ENCODE measurements at places on chromosomes 12 and 14. TPM values are rescaled to one million over a fixed set of nuclear protein-coding genes. Genes with fewer than 3 reads are reported as not detected.
A peak's percentile ranks its signal among the peaks of the same experiment; 100 is the strongest.

DNA sequence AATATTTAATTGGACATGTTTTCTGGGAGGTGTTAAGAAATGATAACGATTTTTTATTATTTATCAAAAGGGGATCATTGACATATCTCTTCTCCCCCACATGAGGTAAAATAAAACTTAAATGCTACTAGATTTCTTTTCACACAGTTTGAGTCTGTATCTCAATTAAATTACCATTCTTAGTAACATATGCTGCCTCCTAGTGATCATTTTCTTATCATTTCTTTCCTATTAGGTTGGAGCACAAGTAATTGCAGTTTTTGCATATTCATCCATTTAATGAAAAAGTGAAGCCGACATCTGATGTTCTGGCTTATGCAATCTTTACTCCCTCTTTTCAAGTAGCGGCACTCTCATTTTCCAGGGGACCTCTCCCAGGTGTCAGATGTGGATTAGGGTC lies 24.9 kb downstream of the PUS7L start:
- H3K4me1 ChIP-seq: no peaks in the 10 kb centered on the region
- H3K36me3 ChIP-seq: peaks cover 5% of the 10 kb centered on the region
- no peak overlapping the region for H3K4me3 ChIP-seq
- DNase-seq: no peak
- H3K27ac ChIP-seq: no peak overlapping the region
- no peaks in the 10 kb centered on the region for H3K27me3 ChIP-seq

- H3K27ac ChIP-seq: no peak overlapping the region
- peaks cover 50% of the 10 kb centered on the region for H3K36me3 ChIP-seq
- no peaks in the 10 kb centered on the region for H3K4me1 ChIP-seq
- H3K4me3 ChIP-seq: no peak overlapping the region
- no peaks in the 10 kb centered on the region for H3K27me3 ChIP-seq
Observed at GRCh38 chr12:113854385-113855142, 111.6 kb downstream of the RBM19 start.

DNA sequence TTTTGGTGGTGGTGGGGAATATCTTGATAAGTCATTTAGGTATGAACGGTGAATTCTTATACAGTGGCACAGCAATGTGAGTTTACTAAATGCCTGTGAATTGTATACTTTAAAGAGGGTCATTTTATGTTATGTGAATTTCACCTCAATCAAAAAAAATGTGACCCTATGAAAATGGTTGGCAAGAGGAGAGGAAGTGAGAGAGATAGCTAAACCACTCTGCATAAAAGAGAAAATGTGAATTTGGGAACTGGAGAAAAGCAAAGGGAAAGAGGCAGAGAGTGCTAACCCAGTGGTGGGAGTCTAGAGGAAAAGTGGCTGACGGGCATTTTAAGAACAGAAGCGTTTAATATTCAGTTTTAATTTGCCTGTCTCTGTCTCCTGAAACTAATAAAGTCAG lies 93.8 kb downstream of the SLC38A6 start:
- DNase-seq: no peak
- H3K4me1 ChIP-seq: no peaks in the 10 kb centered on the region
- no peaks in the 10 kb centered on the region for H3K27me3 ChIP-seq
- H3K36me3 ChIP-seq: no peaks in the 10 kb centered on the region
- H3K4me3 ChIP-seq: no peak overlapping the region
- no peak overlapping the region for H3K27ac ChIP-seq

DNA sequence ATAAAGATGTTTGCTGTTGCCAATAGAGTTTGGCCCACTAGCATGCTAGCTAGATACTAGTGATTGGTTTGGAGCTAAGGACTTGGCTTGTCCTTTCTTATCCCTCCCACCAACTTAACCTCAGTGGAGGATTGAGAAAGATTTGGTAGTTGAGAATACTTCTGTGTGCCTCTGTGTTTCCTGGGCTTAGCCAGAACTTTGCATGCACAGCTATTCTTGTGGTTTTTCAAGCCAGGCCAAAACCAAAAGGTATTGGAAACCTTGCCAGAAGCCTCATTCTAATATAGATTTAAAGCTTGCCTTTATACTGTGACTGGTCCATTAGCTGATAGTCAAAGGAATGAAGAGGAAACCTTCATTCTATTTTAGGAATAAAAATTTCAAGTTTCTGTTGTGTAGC lies 188.5 kb downstream of the CCDC91 start:
- no peak overlapping the region for H3K4me3 ChIP-seq
- no peaks in the 10 kb centered on the region for H3K4me1 ChIP-seq
- DNase-seq: no peak
- H3K27ac ChIP-seq: no peak overlapping the region

DNA sequence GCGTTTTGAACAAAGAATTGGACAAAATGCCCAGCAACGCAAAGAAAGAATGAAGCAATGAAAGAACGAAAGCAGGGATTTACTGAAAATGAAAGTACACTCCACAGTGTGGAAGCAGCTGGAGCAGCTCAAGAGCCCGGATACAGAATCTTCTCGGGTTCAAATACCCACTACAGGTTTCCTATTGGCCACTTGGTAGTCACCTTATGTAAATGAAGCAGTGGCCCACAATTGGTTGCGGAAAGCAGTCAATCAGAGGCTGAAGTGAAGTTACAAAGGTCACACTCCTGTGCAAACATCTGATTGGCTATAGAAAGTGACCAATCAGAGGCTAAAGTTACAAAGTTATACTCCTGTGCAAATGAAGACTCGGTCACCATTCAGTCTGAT lies 15.0 kb upstream of the PPP1R13B start:
- H3K4me1 ChIP-seq: peaks cover 3% of the 10 kb centered on the region
- H3K36me3 ChIP-seq: no peaks in the 10 kb centered on the region
- peak overlapping the region; percentile 43 for H3K27ac ChIP-seq

- no peaks in the 10 kb centered on the region for H3K36me3 ChIP-seq
- no peak for DNase-seq
- no peaks in the 10 kb centered on the region for H3K4me1 ChIP-seq
- H3K27me3 ChIP-seq: no peaks in the 10 kb centered on the region
- no peak overlapping the region for H3K4me3 ChIP-seq
- no peak overlapping the region for H3K27ac ChIP-seq
Observed at GRCh38 chr12:98466640-98467400, 48.6 kb upstream of the TMPO start.

GRCh38 chr12:54993181-54993835 lies 8.7 kb upstream of the TESPA1 start:
- no peaks in the 10 kb centered on the region for H3K27me3 ChIP-seq
- H3K4me3 ChIP-seq: no peak overlapping the region
- no peak overlapping the region for H3K27ac ChIP-seq
- peak; percentile 57 for DNase-seq
- no peaks in the 10 kb centered on the region for H3K4me1 ChIP-seq
- H3K36me3 ChIP-seq: no peaks in the 10 kb centered on the region

- DNase-seq: no peak
- H3K27ac ChIP-seq: no peak overlapping the region
- H3K4me1 ChIP-seq: no peaks in the 10 kb centered on the region
- H3K27me3 ChIP-seq: no peaks in the 10 kb centered on the region
- peaks cover 11% of the 10 kb centered on the region for H3K36me3 ChIP-seq
- H3K4me3 ChIP-seq: no peak overlapping the region
Observed at GRCh38 chr14:89284333-89285058, 132.5 kb downstream of the FOXN3 start.

- no peaks in the 10 kb centered on the region for H3K27me3 ChIP-seq
- no peak for DNase-seq
- no peak overlapping the region for H3K4me3 ChIP-seq
- no peaks in the 10 kb centered on the region for H3K36me3 ChIP-seq
Observed at GRCh38 chr12:46981622-46982021, 97.8 kb upstream of the PCED1B start.

DNA sequence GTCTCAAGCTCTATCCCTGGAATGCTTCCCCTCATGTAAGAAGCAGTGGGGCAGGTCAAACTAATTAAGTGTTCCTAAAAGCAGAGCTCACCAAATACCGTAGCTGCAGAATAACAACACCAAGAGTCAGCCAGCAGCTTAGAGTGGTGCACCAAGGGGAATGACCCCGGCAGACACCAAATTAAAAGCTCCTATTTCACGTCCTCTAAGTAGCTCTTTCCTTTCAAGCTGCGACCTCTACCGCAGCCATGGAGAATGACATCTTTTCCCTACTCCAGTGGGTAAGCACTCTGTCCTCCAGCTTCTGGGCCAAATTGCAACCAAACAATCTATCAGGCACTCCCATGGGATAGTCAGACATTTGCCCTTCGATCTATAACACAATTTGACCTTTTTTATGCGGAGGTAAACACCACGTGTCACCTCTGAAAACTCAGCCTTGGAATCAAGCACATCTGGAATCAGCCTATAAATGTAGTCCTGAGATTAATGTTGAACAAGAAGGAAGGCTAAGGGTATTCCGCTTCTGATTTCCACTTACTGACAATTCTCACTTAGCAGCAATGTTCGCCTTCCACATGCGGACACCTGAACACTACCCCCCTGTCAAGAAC lies 67.6 kb upstream of the CDKN3 start:
- H3K27ac ChIP-seq: no peak overlapping the region
- no peaks in the 10 kb centered on the region for H3K27me3 ChIP-seq
- peak; percentile 52 for DNase-seq
- H3K36me3 ChIP-seq: no peaks in the 10 kb centered on the region
- no peak overlapping the region for H3K4me3 ChIP-seq

DNA sequence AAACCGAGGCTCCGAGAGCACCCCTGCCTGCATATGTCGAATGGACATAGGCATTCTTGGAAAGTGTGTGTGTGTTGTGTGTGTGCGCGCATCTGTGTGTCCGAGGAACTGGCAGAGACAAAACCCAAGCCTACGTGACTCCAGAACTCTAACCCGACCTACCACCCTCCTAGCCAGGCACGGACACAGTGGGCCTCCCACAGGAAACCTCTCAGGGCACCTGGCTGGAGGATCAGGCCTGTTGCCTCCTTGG lies 556 bp upstream of the PGF start:
- H3K27ac ChIP-seq: no peak overlapping the region
- H3K27me3 ChIP-seq: no peaks in the 10 kb centered on the region
- no peak overlapping the region for H3K4me3 ChIP-seq
- H3K36me3 ChIP-seq: peaks cover 3% of the 10 kb centered on the region

GRCh38 chr12:106625976-106626375 lies 43.2 kb downstream of the RFX4 start:
- DNase-seq: no peak
- no peak overlapping the region for H3K27ac ChIP-seq
- no peaks in the 10 kb centered on the region for H3K4me1 ChIP-seq
- H3K27me3 ChIP-seq: no peaks in the 10 kb centered on the region
- no peak overlapping the region for H3K4me3 ChIP-seq
- H3K36me3 ChIP-seq: no peaks in the 10 kb centered on the region

GRCh38 chr12:99983456-99984258 lies 1.1 kb downstream of the ANKS1B start:
- no peak overlapping the region for H3K27ac ChIP-seq
- peaks cover 4% of the 10 kb centered on the region for H3K4me1 ChIP-seq
- peaks cover 22% of the 10 kb centered on the region for H3K27me3 ChIP-seq
- DNase-seq: no peak
- no peaks in the 10 kb centered on the region for H3K36me3 ChIP-seq

DNA sequence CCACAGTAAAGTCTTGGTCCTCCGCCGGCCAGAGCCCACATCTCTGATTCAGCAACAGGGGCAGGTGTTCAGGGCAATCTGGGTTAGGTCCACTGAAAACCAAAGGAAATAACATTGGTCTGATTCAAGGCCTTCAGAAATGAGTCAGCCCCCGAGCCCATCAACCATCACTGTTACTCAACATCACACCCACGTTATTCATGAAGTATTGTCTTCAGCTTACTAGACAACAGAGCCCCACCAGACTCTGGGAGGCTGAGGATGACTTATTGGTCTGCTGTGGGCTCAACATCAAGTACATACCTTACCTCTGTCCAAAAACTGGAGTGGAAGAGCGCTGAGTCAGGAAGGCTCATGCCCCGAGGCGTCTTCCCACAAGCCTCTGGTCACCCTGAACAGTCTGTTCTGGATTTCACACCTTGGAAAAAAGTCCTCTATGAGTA lies 97.5 kb downstream of the ZFP36L1 start:
- H3K4me1 ChIP-seq: no peaks in the 10 kb centered on the region
- H3K27ac ChIP-seq: no peak overlapping the region
- no peak overlapping the region for H3K4me3 ChIP-seq
- peaks cover 3% of the 10 kb centered on the region for H3K36me3 ChIP-seq
- DNase-seq: no peak

DNA sequence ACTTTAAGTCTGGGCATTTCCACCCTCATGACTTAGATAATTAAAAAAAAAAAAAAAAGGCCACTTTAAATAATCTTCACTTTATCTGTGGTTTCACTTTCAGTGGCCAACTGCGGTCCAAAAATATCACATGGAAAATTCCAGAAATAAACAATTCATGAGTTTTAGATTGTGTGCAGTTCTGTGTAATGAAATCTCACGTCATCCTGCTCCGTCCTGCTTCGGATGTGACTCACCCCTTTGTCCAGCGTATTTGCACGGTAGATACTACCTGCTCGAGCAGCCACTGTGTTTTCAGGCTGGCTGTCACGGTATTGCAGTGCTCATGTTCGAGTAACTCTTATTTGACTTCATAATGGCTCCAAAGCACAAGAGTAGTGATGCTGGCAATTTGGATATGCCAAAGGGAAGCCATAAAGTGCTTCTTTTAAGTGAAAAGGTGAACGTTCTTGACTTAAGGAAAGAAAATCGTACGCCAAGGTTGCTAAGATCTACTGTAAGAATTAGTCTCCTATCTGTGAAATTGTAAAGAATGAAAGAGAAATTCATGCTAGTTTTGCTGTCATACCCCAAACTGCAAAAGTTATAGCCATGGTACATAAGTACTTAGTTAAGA lies 2.4 kb downstream of the E2F7 start:
- no peaks in the 10 kb centered on the region for H3K36me3 ChIP-seq
- no peak overlapping the region for H3K27ac ChIP-seq
- no peak overlapping the region for H3K4me3 ChIP-seq
- peaks cover 8% of the 10 kb centered on the region for H3K4me1 ChIP-seq
- no peaks in the 10 kb centered on the region for H3K27me3 ChIP-seq
- peak; percentile 5 for DNase-seq

GRCh38 chr12:11969437-11970154 lies 101.1 kb upstream of the BCL2L14 start:
- no peaks in the 10 kb centered on the region for H3K4me1 ChIP-seq
- no peak overlapping the region for H3K27ac ChIP-seq
- no peak for DNase-seq
- H3K27me3 ChIP-seq: no peaks in the 10 kb centered on the region
- H3K36me3 ChIP-seq: no peaks in the 10 kb centered on the region

GRCh38 chr14:95530473-95531276 lies 4.2 kb upstream of the GLRX5 start:
- H3K4me1 ChIP-seq: peaks cover 7% of the 10 kb centered on the region
- no peaks in the 10 kb centered on the region for H3K27me3 ChIP-seq
- DNase-seq: no peak
- H3K27ac ChIP-seq: peak overlapping the region; percentile 12
- H3K4me3 ChIP-seq: no peak overlapping the region

GRCh38 chr12:112900298-112901145 lies 6.2 kb upstream of the OAS1 start:
- peak overlapping the region; percentile 11 for H3K27ac ChIP-seq
- H3K27me3 ChIP-seq: no peaks in the 10 kb centered on the region
- no peak overlapping the region for H3K4me3 ChIP-seq
- no peaks in the 10 kb centered on the region for H3K36me3 ChIP-seq
- peaks cover 3% of the 10 kb centered on the region for H3K4me1 ChIP-seq

The CEP290 gene
- polyA plus RNA-seq: 3.4 TPM

The KRT79 gene
- polyA plus RNA-seq: not detected

The P2RX7 gene
- polyA plus RNA-seq: not detected

The TMEM120B gene
- 11.3 TPM for polyA plus RNA-seq

The PMEL gene
- 1.8 TPM for polyA plus RNA-seq

The HNF1A gene
- 71.3 TPM for polyA plus RNA-seq

The NYNRIN gene
- 0.22 TPM for polyA plus RNA-seq
